ENCODE measurements at places on chromosomes 3 and 15.

- DNase-seq = peak; percentile 23
These were observed 1.8 kb upstream of the SCN5A start for GRCh38 chr3:38651153-38651789.

- DNase-seq = no peak
These were observed 90.1 kb downstream of the VGLL4 start for GRCh38 chr3:11553436-11554235.

DNA sequence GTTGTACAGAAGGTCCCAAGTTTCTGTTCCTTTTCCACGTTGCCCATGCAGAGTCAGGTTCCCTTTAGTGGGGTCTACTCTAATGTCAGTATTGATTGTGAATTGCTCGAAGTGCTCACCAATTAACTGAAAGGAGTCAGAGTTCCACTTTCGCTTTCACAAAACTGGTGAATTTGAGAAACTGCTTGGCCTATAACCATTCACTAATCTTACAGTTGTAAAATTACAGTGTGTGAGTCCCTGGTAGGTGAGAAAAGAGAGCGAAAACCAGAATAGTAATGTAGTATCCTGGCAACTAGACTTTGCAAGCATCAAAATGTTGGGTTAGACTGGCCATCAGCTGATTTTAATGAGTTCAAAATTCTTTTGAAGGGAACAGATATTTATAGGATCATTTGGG, 237.5 kb upstream of the CHRM5 start:
- no peak for DNase-seq

GRCh38 chr15:91541286-91541685, 312.2 kb upstream of the SLCO3A1 start:
- no peak for DNase-seq

DNA sequence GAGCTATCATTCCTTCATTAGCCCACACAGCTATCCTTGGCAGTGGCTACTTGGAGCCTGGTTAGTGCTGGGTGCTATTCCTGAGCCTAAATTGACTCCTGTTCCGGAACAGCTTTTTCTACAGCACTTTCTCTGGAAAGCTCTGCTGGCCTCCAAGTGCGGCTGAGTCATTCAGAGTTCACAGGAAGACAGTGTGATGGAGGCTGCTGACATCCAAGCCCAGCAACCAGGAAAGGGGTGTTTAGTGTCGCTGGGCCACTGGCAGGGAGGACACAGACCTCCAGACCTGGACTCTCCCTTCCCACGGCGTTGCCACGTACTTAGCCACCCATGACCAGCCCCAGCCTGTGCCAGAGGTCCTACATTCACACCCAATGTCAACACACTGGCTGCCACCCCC, 28.7 kb downstream of the CACNA2D2 start:
- DNase-seq = no peak
